ENCODE measurements at places on chromosomes 12 and 14.

DNA sequence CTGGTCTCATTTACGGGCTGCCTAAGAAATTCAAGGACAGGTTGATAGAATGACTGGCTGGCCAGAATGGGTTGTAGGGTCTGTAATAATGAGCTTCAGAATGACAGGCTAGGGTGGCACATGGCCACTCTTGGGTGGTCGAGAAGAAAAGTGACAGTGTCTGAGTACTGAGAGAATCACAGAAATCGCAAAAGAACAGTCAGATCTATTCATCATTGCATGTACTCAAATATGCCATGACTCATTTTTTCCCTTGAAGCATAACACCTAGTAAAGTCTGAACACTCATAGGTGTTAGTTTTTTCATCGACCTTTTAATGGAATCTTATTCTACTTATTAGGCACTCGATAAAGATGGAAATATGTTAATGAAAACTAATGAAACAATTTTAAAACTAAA lies 37.8 kb upstream of the SEL1L start:
- DNase-seq = no peak

- DNase-seq = no peak
Measured at GRCh38 chr14:104116756-104117340, 21.5 kb upstream of the KIF26A start.

DNA sequence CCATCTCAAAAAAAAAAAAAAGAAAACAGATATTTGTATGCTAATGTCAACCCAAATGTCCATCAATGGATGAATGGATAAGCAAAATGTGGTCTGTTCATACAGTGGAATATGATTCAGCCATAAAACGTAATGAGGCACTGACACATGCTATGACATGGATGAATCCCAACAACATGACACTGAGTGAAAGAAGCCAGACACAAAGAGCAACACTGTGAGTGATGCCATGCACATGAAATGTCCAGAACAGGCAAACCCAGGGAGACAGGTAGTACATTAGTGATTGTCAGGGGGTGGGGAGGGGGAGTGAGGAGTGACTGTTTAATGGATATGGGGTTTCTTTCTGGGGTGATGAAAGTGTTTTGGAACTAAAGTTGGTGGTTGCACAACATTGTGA lies 50.2 kb downstream of the ARL6IP4 start:
- no peak for DNase-seq

- DNase-seq = no peak
Measured at GRCh38 chr12:2032506-2032905, 20.3 kb upstream of the CACNA1C start.

DNA sequence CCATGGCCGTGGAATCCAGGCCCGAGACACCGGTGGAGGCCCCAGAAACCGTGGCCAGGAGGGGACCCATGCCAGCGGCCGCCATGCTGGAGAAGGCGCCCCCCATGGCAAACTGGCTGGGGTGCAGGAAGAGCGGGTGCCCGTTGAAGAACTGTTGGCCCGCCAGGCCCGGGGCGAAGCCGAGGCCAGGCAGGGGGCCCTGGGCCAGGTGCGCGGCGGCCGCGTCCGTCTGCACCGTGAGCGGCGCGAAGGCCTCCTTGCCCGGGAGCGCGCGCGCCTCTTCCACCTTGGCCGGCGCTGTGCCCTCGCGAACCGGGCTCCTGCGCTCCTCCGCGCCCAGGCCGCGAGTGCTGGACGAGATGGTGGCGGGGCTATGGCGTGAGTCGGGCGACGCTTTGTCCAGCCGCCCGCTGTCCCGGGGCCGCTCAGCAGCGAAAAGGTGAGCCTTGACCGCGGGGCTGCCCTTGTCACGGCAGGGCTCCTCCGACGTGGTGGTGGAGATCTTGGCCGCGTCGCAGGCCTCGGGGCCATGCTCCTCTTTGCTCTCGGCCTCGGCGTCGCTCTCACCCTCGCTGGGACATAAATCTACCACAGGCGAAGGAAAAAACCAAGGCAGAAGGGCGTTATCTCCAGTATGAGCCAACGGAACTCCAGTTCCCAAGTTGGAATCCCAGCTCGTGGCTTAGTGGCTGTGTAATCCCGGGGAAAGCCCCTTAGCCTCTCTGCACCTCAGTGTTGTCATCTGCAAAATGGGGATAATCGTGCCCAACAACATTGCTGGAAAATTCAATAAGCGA lies 9.5 kb downstream of the TBX3 start:
- DNase-seq = no peak

DNA sequence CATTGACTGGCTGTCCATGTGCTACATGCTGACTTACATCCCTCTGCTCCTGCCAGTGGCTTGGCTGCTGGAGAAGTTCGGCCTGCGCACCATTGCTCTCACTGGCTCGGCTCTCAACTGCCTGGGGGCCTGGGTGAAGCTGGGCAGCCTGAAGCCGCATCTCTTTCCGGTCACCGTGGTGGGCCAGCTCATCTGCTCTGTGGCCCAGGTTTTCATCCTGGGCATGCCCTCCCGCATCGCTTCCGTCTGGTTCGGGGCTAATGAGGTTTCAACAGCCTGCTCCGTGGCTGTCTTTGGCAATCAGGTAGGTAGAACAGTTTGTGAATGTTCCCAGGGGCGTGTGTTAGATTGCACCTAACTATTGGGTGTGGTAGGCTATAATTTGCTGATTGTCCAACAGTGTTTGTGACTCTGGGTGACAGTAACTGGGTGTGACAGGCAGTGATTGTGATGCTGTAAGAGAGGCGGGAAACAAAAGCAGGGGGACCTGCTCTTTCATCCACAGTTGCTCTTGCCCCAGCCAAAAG lies 981 bp downstream of the FLVCR2 start:
- no peak for DNase-seq

- DNase-seq = no peak
Measured at GRCh38 chr14:60645126-60645741, 4.0 kb downstream of the SIX1 start.

GRCh38 chr12:7271893-7272514 lies 31.9 kb upstream of the ACSM4 start:
- no peak for DNase-seq

GRCh38 chr12:80710727-80711449 lies 3.5 kb downstream of the MYF6 start:
- DNase-seq = no peak
